ENCODE measurements at places on chromosomes 4 and X. TPM values are rescaled to one million over a fixed set of nuclear protein-coding genes. Genes with fewer than 3 reads are reported as not detected.

DNA sequence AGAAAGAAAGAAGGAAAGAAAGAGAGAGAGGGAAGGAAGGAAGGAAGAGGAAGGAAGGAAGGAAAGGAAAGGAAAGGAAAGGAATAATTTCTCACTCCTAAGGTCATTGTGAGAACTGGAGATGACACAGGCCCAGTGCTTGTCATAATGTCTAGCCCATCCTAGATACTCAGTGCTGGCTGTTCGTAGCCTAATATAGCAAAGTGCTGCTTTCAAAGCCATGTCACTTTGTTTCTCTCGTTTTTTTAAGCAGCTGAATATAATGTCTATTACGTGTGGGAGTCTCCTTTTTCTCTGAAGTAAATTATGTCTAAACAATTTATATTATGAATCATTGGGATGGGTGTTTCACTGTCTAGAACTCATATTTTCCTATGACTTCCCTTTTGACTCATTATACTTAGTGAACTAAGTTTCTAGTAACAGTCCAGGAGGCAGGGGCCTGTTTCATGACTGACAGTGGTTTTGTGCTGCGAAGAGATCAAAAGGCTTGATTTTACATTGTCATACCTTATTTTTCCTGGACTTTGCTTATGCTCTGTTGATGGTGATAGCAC, 327.0 kb upstream of the ZFP42 start:
- DNase-seq, result no peak

DNA sequence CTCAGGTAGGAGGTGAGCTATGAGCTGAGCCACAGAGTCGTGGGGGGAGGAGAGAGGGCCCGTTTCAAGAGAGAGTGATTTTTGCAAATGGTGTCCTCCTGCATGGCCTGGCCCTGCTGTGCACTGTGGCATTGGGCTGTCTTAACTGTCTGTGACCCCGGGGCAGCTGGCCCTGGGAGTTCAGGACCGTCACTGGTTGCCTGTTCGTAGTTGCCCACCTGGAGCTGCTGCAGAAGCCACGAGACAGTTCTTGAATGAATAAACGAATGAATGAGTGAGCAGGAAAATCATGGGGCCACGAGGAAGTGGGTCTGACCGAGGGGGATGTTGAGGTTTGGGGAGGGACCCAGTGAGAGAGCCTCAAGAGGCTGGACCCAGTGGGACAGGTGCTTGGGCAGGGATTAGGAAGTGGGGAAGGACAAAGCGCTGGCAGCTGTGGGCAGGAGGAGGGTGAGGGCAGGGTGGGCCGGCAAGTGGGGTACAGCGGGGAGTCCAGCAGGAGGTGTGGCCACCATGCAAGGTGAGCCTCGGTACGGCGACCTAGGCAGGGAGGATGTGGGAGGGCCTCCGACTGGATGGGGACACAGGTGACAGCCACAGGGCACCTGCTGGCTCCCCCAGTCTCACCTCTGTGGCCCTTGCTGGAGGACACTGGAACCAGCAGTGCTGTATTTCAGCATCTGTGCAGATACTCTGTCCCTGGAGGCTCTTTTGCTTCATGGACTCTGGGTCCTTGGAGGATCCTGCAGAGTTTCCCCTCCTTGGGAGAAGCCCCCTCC, 10.2 kb downstream of the RGS12 start:
- DNase-seq, result no peak

GRCh38 chrX:20472148-20472547, 205.4 kb upstream of the RPS6KA3 start:
- DNase-seq, result no peak

RBMX2 gene
- total RNA-seq, result 22.8 TPM

DNA sequence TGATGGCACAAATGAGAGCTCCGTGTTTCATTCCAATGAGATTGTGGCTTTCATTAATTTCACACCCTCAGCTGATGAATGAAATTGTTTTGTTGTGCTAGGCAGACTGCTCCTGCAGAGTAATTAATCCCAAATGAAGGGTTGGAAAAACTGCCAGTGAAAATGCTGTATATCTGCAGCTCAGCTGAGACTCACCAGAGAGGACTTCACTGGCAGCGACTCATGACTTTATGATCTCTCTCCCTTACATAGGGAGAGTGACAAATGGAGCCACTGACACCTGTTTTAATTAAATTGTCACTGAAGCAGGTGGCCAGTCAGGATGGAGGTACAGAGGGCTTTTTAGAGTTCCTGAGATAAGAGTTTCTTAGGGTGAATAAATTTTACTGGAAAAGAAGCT, 24.8 kb downstream of the GRXCR1 start:
- peak; percentile 55 for DNase-seq

GRCh38 chr4:128502818-128503527, 215.4 kb upstream of the PGRMC2 start:
- DNase-seq, result no peak

DNA sequence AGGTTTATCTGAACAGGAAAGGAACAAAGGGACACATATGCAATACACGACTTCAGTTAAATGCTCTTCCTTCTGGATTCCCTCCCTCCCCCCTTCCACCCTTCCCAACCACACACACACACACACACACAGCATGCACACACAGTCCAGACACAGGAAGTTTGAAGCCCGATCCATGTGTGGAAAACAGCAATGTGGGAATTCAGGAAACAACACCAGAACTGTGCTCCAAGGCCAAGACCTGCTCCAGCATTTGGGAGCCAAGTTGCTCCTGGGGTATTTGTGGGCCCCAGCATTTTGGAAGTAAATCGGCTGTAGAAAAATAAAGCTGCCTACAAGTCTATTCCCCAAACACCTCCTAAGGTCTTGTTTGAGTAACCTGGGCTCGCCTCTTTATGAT, 5.6 kb upstream of the AMOT start:
- no peak for DNase-seq

GRCh38 chr4:94762326-94762725, 4.6 kb downstream of the BMPR1B start:
- no peak for DNase-seq

DNA sequence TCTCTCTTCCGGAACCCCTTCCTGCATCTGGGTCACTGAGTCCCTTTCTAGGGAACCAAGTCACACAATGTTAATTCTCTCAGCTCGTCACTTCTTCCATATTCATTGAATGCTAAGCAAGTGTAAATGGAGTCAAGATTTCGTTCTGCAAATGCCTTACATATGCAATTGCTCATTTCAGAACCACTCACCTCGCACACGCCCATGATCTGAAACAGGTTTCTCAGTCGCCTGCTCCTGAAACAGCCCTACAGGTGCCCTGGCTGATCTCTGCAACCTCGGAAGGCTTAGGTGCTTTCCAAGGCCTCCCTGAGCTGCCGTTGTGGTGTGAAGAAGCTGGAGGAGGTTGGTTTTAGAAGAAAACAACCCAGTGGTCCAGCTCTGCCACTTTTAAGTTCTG, 100.8 kb upstream of the MSX1 start:
- no peak for DNase-seq

ASMT gene
- 0.45 TPM for total RNA-seq

DNA sequence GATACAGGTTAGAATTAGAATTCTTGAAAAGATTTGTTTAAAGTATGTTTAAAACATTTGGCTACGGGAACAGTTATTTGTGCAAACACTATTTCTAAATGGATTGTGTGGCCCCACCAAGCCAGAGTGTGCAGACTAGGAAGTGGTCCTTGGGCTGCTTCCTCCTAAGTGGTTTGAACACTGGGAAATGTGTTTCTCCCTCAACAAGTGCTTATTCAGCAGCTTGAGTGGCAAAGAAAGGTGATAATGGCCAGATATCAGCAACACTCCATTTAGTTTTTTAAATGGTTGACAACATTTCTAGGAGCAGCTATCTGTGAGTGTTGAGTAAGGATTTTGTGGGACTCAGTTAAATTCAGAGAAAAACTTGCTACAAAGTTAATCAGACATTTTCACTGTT, 141.4 kb upstream of the LNX1 start:
- DNase-seq, result no peak

GRCh38 chr4:34492414-34492813, 1751.9 kb downstream of the ARAP2 start:
- no peak for DNase-seq
